ENCODE measurements at places on chromosomes 13 and 19.
A peak's percentile ranks its signal among the peaks of the same experiment; 100 is the strongest.

DNA sequence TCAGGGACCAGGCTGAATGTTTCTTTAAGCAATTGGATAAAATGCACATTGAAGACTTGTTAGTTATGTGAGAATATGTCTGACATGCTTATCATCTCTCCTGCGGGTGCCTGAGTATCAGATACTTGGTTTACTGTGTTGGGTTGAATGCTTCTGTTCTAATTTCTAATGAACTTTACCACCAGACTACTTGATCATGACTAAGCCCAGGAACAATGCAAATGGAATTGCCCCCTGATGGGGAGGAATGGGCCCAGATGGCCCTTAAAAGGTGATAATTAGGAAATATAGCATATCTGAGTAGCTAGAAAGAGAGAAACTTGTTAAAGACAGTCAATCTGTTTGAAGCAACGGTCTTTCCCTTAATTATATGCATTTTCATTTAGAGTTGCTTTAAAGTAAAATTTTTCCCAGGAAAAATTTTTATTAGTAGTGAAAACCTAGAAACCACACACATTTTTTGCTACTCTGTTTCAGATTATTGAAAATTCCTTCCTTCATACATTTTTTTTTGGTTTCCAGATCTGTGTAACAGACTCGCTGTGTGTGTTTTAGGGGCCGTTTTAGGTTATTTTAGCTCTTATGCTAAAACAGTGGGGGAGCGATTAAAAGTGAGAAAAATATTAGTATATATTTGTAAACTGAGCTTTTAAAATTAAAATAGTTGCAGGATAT is 186.6 kb downstream of the TM9SF2 start:
- no peak for DNase-seq

- no peak for DNase-seq
Observed at GRCh38 chr13:22176968-22177520, 506.2 kb downstream of the FGF9 start.

DNA sequence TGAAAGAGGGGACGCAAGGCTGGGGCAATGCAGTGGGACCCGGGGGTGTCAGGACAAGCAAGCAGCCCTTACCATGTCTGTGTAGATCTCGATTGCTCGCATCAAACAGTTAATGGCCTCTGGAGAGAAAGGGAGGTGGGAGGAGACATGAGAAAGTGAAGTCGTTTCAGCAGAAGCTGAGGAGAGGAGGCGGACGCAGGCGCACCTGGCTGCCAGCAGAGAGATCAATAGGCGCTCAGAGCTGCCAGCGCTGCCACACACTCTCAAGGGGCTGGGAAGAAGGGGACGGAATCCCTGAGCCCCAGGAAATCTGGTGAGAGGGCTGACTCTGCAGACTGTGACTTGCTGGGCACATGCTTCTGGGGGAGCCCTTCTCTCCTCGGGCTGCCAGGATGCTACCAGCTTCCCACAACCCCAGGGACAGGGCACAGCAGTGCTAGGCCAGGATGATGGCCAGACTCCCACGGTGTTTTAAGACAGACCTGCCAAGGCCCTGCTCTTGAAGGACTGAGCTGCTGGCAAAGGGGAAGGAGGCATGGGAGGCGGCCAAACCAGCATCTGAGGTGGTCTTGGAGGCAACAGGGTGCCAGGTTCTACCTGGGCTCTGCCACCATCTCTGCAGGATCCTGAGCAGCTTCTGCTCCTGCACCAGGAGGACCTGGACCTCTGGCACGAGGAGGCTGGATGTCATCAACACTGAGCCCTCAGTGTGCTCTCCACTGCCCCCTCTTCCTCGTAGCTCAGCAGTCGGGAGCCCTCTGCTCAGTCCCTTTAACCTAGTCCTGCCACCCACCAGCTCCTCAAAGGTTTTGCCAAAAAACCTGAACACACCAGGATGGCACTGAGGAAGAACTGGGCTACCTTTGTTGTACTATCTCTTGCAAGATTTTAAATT is 11.7 kb upstream of the KPTN start:
- no peak for DNase-seq

GRCh38 chr13:109785892-109786450 is 412 bp downstream of the IRS2 start:
- no peak for DNase-seq

DNA sequence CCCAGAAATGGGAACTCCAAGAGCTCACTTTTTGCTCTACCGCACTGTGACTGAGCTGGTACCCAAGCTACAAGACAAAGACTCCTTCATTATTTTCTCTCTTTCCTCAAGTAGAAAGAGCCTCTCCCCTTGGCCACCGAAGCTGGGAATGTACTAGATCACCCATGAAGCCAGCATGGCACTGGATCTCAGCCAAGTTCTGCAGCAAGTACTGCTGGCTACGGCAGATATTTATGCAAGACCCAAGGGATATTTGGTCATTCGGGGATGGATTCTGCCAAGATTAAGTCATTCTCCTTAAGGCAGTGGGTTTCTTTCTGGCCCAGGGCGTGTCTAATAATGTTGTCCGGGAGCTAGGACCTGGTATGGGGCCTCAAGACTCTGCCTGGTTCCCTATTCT is 633.5 kb downstream of the SLITRK1 start:
- DNase-seq = peak; percentile 1

- DNase-seq = no peak
Observed at GRCh38 chr19:17405250-17406045, at the start of gene BST2. TSS of gene BST2 (minus strand) at chr19:17405630. CDS start at chr19:17405575, 55 bp downstream.

DNA sequence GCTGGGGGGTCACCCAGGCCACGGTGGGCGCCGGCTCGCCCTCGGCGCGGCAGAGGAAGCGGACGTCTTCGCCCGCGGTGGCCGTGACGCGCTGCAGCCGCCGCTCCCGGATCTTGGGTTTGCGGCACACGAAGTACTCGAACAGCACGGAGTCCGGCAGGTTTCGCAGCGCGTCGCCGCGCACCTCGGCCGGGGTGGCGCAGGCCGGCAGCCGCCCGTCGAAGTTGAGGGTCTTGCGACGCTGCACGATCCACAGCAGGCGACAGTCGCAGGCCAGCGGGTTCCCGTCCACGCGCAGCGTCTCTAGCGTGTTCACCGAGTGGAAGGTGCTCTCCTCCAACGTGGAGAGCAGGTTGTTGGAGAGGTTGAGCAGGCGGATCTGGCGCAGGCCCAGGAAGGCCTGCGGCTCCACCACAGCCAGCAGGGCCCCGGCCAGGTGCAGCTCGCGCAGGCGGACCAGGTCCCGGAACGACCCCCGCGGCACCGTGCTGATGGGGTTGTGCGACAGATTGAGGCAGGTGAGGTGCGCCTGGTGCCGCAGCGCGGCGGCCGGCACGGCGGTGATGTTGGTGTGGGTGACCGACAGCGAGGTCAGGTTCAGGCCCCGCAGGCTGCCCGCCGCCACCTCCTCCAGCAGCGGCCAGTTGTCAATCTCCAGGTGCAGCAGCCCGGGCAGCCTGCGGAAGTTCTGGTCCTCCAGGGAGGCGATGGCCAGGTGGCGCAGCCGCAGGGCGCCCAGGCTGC is 8.6 kb upstream of the PEAK3 start:
- DNase-seq = no peak

- DNase-seq = peak; percentile 50
Observed at GRCh38 chr13:110942248-110942981, 27.5 kb upstream of the ANKRD10 start.

DNA sequence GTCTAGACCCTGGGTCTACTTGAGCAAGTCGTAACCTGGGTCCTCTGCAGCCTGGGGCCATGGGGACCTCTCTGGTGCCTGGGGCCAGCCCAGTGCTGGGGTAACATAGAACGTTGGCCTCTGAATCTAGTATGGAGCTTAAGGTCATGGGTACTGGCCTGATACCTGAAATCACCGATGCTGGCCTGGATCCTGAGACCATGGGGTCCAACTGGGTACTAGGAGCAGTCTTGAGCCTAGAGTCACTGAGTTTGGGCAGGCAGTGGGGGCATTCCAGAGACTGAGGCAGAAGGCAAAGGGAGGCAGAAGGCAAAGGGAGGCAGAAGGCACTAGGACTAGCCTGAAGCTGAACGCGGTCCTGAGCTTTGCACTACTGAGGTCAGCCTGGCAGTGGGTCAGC is 1121.1 kb upstream of the PRR20A start:
- DNase-seq = no peak

DNA sequence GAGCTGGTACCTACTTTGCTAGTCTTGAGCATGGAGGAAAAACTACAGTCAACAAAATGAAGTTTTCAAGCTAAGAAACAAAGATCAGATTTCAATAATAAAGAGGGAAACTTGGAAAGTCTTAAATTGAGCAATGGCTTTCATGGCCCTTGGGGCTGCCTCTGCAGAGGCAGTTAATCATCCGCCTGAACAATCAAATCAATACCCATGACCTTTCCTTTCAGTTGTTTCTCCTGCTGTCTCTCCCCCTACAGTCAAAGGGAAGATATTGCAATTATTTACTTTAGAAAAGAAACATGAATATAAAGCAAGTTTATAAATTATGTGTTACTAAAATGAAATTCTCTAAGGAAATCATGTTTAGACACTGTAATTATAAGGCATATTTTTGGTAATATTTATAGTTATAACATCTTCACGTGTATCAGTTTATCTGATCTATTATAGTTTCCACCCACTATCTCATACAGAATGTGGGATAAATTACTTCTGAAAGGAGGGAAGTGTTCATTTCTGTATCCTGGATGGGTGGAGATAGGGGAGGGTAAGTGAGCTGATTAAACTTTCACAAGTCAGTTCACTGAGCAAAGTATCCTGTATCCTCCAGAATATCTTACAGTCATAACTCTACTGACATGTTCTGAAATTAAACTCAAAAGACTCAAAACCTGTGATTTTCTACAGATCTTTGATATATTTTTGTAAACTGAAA is 72.4 kb upstream of the TSC22D1 start:
- no peak for DNase-seq

DNA sequence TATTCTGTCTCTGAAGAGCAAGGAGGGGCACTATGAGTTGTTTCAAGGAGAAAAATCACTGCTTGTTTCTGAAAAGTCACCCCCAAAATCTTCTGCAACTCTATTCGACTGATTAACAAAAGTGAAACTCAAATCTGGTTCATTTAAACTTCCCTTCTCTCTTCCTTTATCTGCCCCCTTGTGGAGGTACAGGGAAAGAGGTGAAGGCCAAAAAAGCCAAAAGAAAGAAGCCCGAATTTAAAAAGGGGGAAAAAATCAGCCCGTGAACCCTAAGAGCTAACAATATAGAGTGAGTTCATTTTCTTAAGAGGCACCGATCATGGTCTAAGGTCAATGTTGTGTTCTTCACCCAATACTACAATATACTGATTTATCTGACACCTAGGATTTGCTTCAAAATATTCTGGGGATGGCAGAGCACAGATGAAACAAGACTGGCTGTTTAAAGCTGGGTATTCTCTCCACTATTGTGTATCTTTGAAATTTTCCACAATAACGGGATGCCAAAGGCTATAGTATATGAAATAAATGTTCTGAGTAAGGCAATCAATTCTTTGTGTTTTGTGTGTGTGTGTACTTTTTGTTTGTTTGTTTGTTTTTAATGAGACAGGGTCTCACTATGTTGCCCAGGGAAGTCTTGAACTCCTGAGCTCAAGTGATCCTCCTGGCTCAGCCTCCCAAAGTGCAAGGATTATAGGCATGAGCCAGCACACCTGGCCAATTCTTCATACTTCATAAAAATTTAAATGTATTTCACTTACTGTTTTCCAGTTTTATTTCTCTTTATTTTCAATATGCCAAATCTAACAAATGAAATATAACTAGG is 55.0 kb upstream of the EEF1AKMT1 start:
- DNase-seq = no peak

- DNase-seq = no peak
Observed at GRCh38 chr13:67238277-67238859, 8.2 kb upstream of the PCDH9 start.

DNA sequence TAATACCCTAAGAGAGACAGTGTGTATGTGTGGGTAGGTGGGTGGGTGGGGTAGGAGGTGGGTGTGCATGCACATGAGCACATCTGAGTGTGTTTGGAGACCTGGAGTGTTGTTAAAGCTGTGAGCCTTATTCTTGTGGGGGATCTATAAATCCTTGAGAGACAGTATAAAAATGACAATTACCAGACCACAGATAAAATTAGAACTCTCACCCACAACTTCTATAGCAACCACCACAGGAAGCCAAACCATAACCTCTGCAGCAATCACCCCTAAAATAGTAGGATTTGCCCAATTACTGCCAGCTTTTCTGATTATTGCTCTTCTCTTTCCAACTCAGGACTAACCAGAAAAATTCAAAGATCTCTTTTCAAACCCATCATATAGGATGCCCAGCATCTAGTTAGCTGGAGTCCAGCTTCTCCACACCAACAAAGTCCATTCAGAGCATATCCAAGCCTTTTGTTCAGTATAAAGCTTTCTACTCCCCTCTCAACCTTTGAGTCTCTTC is 93.4 kb upstream of the SLITRK1 start:
- DNase-seq = no peak

DNA sequence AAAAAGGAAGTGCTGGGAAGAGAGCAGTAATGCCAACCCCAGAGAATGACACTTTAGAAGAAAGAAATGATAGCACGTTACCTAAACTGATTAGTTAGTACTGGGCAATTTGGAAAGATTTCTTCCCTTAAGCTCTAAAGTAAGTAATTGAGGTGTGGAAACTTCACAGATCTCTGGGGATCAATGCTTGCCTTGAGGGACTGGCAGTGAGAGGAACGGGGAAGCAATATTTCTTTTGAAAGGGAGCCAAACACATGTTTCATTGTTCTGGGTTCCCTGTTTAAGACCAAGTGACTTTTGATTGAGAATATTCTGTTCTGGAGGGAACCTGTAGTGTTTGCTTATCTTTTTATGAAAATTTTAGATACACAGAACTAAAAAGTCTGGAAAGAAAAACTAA is 190.5 kb downstream of the NDFIP2 start:
- DNase-seq = no peak

- DNase-seq = no peak
Observed at GRCh38 chr13:98345107-98345935, 168.3 kb upstream of the RNF113B start.

DNA sequence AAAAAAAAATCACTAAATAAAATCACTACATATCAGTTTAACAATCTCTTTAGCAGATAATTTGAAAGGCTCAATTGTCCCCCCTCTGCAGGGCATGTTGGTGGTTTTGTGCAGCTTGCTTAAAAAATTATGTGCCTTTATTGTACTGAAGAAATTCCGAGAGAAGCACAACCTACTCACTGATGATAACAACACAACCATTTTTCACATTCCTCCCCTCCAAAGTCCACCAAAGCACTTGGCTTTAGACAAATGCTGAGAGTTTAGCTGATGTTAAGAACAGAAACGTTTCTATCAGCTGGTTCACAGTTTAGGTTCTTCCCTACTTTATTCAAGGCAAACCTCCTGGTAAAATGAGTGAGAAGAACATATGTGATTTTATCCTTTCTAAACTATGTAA is 923 bp downstream of the DOCK9 start:
- no peak for DNase-seq

- no peak for DNase-seq
Observed at GRCh38 chr19:45924891-45925447, 10.4 kb upstream of the NANOS2 start.

DNA sequence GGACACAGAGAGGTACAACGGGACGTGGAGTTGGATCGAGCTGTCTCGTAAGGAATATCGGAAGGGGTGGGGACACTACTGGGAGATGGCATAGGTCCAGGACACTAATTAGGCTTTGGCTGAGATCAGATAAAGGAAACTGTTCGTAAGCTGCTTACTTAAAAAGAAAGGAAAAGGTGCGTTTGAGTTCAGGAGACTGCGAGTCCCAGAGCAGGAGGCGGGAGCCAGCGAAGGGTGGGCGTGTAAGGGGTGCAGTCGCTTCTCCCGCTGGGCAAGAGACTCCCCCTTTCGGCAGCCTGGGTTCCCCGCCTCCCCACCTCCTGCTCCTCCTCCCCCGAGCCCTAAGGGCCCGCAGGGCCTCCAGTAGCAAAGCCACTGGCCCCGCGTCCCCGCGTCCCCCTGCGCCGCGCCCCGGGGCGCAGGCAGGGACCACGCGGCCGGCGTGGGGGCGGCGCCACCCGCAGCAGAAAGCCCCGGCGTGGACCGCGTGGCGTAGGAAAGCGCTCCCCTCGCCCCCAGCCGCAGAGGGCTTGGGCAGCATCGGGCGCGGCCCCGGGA is 547 bp downstream of the ABCC4 start:
- DNase-seq = peak; percentile 13
